Astrocyte (in vitro differentiated cells and primary cell): ENCODE measurements at places on chromosomes 1 and 21. TPM values are rescaled to one million over a fixed set of nuclear protein-coding genes. Genes with fewer than 3 reads are reported as not detected.

The ELAPOR1 gene
- 1.2 and 1.7 TPM in 2 replicates for total RNA-seq

- no peak for DNase-seq
These were observed 69.6 kb downstream of the UBIAD1 start for GRCh38 chr1:11342621-11343032.

GRCh38 chr1:112877750-112878149 lies 78.2 kb downstream of the SLC16A1 start:
- no peak for DNase-seq

DNA sequence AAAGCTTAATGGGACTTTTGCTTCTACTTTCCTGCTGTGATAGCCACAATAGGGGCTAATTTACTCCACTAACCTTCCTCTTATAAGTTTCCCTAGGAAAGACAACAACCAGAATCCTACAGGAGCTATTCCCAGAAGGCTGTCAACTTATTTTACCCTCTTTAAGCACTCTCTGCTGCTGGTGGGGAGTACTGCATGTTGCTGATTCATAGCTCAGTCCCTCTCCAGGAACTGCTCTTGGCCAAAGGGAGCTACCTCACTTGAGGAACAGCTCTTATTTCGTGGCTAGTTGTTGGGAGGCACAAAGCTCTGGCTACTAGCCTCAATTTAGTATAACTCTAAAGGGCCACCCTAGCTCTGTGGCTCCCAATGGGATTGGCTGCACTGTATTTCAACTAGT lies 37.2 kb downstream of the ADSS2 start:
- peak; percentile 62 for DNase-seq

GRCh38 chr21:15329191-15329590 lies 264.4 kb upstream of the NRIP1 start:
- DNase-seq, result no peak
